ENCODE measurements at places on chromosomes 4 and X.

DNA sequence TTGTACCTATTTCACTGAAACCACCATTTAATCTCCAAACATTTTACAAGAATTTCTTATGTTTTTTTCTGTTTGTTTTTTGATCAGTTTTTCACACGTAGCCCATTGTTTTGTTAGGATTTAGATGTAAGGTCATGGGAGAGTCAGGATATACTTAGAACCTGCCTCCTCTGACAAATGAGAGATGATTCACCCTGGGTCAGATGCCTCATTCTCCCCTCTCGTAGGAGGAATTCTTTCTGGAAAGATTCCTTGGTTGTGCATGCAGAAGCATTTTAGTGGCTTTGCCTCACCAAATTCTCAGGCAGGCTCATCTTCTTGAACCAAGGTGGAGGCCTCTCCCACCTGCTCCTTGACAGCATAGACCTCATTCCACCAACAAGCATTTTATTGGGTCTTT lies 599.3 kb downstream of the SPRY1 start:
- no peak for DNase-seq

DNA sequence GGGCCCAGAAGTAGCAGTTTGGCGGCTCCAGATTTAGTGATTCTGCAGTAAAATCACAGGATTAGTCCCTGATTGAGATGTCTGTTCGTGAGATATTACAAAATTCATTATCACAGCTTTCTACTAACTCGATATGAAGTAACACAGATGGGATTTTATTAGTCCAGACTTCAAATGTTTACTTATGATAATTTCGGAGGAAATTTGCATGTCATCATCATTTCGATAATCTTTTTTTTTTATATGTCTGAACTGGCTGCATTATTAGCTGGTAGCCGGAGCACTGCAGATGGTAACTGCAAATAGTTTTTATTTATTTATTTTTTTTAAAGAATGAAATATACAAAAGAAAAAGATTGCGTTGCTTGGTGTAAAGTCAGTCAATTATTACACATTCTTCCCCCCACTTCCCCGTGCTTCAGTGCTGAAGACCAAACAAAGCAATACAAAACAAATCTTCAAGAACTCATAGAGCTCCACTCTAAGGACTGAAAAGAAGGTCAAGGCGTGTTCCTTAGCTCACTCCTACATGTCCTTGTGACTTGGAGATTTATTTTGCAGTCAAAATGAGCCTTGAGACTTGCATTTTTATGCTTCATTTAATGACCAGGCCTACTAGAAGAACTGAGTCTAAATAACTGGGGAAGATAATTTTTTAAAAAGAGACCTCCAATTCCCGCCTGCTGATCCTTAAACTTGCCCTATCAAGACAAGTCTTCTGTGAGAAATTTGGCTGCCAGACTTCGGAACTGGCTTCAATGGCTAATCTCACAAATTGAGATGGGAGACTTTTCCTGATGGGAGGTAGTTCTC lies 11.7 kb upstream of the PITX2 start:
- DNase-seq, result no peak

DNA sequence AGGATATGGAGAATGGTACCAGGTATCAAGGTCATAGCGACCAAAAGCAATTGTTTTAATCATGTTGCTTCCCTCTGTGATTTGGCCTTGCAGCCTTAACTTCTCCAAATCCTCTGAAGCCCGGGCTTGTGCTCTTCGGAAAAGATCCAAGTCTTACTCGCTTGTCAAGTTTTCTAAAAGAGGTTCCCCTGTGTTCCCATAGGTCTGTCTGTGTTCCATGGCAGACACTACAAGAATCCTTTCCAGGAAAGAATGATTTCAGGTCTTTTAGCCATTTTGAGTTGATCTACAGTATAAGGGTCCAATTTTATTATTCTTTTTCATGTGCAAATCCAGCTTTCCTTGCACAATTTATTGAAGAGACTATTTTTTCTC lies 710.6 kb upstream of the DIAPH2 start:
- no peak for DNase-seq

DNA sequence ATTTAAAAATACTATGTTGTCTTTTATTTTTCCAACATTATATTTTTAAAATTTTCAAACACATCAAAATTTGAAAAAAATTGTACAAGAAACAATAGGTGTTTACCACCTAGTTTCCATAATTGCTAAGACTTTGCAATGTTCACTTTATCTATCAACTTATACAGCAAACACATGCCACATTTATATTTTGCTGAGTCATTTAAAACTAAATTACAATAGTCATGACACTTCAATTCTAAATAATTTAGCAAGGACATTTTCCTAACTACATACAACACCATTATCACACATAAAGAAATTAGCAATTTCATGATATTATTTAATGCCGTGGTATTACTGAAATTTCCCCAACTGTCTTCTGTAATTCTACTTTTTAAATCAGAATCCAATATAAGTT lies 600.4 kb upstream of the CPXCR1 start:
- no peak for DNase-seq

GRCh38 chrX:17621566-17622270 lies 115.6 kb upstream of the SCML1 start:
- no peak for DNase-seq

DNA sequence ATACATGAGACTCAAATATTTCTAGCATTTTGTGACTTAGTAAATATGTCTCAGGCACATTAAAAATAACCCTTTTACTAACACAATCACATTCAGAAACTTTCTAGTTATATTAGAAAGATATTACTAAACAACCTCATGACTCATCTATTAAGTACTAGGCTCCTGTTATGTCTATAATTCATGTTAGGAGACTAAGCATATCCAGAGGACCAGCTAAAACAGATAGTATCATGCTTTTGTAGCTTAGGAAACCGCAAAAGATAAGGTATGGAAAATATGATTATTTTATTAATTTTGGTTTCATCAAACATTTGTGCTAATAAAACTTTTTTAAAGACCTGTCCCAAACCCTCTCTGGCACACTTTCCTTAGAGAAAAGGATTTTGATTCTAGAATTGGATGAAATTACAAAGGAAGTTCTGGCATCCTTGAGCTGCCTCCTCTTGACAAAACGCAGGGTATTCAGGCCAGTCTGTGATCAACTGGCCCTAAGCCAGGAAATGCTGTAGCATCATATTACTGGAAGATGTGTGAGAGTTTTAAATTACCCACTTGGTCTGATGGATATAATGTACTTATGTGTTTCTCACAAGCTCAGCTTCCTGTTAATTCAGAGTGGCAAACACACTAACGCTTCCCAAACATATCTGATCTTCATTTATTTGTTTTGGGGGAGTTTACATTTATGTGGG lies 60.4 kb downstream of the NRK start:
- no peak for DNase-seq

- no peak for DNase-seq
These were observed 546.1 kb downstream of the PPP4R3C start for GRCh38 chrX:26916991-26917390.

GRCh38 chr4:100369871-100370270 lies 148.0 kb downstream of the EMCN start:
- no peak for DNase-seq

DNA sequence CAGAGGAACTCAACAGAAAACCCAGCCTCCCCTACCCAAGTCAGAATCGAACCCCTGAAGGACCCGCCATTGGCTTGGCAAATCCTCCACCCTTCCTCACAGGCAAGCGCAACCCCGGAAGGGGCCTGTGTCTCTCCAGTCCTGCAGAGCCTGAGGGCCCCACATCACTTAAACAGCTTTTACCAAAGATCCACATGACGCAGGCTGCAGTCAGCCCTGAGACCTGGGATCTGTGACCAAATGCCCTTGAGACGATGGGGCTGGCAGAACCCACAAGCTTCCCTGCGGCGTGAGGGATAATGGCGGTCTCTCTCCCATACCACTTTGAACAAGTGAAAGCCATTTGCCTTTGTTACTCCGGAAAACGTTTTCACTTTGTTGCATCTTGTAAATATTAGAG lies 54.9 kb downstream of the ACOX3 start:
- no peak for DNase-seq

GRCh38 chrX:70432936-70433847 lies 10.1 kb downstream of the GDPD2 start:
- DNase-seq, result no peak

DNA sequence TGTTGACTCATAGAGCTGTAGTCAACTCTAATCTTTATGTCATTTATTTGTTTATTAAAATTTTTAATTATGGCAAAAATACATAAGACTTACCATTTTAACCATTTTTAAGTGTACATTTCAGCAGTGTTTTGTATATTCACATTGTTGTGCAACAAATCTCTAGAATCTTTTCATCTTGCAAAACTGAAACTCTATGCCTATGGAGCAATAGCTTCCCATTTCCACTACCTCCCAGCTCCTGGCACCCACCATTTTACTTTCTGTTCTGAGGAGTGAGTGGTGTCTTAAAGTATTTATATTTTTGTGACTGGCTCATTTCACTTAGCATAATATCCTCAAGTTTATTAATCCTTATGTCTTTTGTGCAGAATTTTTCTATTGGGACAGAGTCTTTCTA lies 181.0 kb downstream of the GPAT3 start:
- peak; percentile 17 for DNase-seq

DNA sequence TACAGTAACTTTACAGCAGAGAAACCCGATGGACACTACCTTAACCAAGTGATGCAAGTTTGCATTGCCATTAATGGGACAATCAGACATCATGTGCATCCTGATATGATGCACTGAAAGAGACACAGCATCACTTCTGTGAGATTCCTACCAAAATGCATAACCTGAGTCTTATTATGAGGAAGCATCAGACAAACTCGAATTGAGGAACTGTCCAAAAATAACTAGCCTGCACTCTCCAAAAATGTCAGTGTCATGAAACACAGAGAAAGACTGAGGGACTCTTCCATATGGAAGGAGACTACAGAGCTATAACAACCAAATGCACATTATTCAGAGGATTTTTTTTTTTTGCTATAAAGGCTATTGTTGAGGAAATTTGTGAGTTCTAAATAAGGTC lies 66.6 kb upstream of the IQSEC2 start:
- DNase-seq, result no peak

GRCh38 chrX:9668537-9668936 lies 97.1 kb downstream of the GPR143 start:
- DNase-seq, result no peak

DNA sequence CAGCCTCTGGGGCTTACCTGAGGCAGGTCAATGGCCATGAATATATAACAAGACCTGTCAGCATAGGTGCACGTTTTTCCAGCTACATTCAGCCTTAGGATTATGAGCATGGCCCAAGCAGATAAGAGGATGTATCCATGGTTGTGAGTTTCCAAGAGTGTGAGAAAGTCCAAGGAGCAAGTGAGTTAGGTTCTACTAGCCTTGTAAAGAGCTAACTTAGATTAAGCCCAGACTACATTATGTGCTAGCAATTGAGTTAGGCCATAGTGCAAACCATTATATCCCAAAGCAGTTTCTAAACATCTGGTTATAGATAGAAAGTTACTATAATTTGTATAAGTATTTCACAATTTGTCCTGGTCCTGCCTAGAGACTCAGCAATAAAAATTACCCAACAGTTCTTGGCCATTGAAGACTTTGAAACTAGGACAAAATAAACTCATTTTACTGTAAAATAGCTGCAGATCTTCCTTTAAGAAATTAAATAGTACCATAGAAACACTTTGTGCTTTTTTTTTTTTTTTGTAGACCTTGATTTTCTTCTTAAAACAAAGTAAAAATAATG lies 312.0 kb downstream of the CAMK2D start:
- DNase-seq, result no peak

- no peak for DNase-seq
These were observed 13.1 kb downstream of the SLC25A5 start for GRCh38 chrX:119481323-119481801.

GRCh38 chr4:180330521-180330920 lies 1912.7 kb upstream of the TENM3 start:
- DNase-seq, result no peak

- DNase-seq, result no peak
These were observed 1015.6 kb downstream of the PCDH19 start for GRCh38 chrX:99394456-99394855.

DNA sequence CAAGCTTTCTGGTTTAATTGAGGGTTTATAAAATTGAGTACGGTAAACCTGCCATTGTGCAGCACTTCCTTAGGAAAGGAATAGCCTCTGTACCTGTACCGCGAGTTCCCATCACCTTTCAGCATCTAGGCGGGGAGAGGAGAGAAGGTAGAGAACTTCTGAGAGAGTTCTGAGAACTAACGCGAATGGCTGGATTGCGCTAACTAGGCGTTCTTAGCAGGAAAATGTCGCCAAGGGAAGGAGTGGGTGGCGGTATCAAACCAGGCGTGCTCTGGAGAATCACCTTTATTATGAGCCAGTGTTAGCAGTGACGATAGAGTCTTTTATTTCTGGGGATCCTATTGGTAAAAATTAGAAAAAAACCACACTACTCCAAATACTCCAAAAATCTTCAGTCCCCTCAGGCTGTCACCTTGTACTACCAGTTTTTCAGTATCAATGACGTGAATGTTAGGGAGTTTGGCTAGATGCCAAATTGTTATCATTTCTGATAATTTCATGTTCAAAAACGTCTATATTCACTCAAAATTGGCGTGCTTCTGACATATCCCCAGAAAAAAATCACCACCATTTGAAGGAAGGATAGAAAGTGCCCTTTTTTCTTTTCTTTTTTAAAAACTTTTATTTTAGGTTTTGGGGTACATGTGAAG lies 1.4 kb downstream of the UGT8 start:
- no peak for DNase-seq

DNA sequence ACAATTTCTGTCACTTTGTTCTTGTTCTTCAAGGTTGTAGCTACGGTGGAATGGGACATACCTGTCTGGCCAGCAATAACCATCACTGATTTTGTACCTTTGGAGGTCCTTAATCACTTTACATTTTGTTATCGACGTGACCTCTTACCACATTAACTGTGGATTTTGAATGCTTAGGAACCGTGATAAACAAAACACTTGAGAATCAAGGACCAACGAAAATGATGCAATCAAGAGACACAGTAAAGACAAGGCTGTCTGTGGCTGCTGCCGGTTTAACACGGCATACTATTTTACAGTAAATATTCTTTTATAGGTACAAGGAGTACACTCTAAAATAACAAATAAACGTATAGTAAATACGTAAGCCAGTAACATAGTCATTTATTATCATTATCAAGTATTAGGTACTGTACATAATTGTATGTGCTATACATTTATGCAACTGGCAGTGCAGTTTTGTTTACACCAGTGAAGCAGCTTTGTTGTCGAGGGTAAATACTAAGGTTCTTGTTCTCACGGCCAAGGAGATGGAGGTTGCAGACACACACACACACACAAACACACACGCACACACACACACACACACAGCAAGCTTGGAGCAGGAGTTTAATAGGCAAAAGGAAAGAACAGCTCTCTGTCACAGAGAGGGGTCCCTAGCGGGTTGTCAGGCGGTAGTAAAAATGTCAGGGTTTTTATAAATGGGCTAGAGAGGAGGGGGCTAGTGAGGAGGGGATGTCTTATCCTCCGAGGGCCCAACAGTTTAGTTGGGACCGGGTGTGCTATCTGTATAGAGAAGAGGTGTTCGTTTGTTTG lies 194.7 kb upstream of the CXorf51B start:
- no peak for DNase-seq

DNA sequence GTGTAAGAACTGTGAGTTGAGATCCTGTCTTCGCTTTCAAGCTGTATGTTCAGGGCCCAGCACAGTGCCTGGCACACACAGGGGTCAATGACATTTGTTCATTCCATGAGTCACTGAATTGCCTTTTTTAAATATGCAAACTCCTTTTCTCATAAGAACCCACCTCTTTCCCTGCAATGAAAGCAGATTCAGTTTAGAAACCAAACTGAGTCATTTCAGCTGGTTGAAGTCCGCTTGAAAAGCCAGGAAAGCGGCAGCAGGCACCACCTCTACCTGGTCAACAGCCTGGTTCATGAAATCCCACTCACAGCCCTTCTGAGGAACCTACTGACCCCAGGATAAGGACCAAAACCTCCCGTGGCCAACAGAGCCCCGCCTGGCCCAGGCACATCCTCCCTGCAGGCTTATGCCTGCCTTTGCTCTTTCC lies 4.5 kb upstream of the C1QTNF7 start:
- DNase-seq, result no peak
